ENCODE measurements at places on chromosomes 5 and 9.

DNA sequence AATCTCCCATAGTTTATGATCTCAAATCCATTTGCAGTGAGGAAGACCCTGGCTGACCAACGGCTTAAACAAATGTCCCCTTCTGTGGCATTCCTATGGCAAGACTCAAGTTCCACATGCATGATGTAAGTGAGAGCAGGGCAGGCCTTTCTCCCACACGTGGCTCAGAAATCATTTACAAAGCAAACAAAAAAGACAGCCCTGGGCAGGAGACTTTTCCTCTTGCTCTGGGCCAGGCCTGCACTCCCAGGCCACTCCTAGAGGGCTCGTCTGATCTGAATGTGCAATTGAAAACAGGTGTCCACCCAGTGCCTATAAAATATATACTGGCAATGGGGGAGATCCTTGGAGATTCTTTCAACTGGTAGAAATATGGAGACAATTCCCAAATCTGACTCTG, 123.1 kb downstream of the DMRT2 start:
- no peak for DNase-seq

GRCh38 chr9:6838158-6838557, 80.4 kb downstream of the KDM4C start:
- DNase-seq, result no peak

GRCh38 chr5:132898094-132898493, 24.6 kb downstream of the LEAP2 start:
- DNase-seq, result no peak

GRCh38 chr5:103441523-103441922, 121.1 kb downstream of the NUDT12 start:
- DNase-seq, result no peak

DNA sequence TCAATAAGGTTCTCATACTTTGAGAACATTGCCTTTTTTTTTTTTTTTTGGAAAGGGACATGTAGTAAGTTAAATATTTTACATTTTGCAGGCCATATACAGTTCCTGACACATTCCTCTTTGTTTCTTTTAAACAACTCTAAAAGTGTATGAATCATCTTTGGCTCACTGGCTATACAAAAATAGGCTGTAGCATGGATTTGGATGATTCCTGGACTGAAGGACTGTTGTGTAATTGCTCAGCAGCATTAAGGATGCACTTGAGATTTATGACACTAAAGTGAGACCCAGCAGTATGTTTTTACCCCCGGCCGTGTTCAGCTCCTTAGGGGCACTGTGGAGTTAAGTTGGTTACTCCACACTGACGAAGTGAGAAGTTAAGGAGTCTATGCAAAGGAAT, 41.3 kb downstream of the VPS13A start:
- no peak for DNase-seq

DNA sequence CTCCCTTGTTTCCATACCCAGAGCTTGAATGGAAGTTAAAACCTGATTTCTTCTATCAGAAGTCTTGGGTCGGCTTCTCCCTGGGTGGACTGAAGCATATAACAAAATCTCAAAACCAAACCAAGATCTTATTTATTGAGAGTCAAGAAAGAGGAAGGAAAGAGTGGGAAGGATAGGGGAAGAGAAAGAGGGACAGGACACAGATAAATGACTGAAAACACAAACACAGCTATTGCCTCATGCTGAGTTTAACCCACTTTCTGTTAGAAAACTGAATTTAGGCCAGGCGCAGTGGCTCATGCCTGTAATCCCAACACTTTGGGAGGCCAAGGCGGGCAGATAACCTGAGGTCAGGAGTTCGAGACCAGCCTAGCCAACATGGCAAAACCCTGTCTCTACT, 92.9 kb downstream of the PALM2AKAP2 start:
- no peak for DNase-seq

- no peak for DNase-seq
Measured at GRCh38 chr9:3125602-3126405, 281.9 kb upstream of the PUM3 start.

DNA sequence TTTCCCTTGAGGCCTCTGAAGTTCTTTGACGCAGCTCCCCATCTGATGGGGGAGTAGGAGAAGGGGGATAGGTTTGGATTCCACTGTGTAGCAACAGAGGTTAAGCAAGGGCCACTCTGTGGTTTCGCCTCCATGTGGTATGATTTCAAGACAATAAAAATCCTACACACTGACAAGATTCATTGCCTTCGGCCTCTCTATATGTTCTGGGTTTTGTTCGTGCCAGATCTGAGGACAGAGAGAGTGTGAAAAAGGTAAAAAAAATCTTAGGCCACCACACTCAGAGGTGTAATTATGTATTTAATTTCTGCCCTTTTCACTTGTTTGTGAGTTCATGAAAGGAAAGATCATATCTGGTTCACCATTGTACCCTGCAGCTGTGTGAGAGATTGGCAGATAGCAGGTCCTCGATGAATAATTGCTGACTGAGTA, 715.2 kb upstream of the ZNF608 start:
- no peak for DNase-seq

- peak; percentile 85 for DNase-seq
Measured at GRCh38 chr9:121498150-121498486, 1.5 kb downstream of the GGTA1 start.

- peak; percentile 93 for DNase-seq
Measured at GRCh38 chr9:135992486-135993408, 31.6 kb upstream of the UBAC1 start.

DNA sequence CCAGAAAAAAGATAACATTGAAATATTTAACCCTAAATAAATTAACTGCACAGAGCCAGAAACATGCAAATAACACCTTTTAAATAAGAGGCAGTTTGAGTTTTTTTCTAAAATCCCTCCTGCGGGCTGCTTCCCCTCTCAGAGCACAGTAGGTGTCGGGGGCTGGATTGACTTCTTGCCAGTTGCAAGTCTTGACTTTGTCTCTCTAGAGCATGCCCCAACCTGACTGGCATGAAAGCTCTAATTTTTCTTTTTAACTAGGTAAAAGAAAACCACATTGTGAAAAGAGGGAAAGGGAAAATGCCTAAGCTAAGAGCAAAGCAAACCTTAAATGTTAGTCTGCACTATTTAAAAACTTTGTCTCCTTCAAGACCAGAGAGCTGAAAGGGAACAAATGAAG, 46.4 kb upstream of the DNAH5 start:
- DNase-seq, result no peak

GRCh38 chr9:76896035-76896434, 9.9 kb downstream of the PRUNE2 start:
- no peak for DNase-seq

- no peak for DNase-seq
Measured at GRCh38 chr5:33490071-33490665, 49.4 kb downstream of the TARS1 start.

GRCh38 chr9:5718296-5719032, 89.6 kb downstream of the RIC1 start:
- no peak for DNase-seq

GRCh38 chr9:98101868-98102273, 17.2 kb downstream of the TRIM14 start:
- no peak for DNase-seq

- DNase-seq, result no peak
Measured at GRCh38 chr9:106945727-106946660, 83.0 kb downstream of the ZNF462 start.

- no peak for DNase-seq
Measured at GRCh38 chr5:55502759-55503158, 32.0 kb downstream of the PLPP1 start.

GRCh38 chr5:138714694-138715093, 38.5 kb upstream of the CTNNA1 start:
- DNase-seq, result no peak

DNA sequence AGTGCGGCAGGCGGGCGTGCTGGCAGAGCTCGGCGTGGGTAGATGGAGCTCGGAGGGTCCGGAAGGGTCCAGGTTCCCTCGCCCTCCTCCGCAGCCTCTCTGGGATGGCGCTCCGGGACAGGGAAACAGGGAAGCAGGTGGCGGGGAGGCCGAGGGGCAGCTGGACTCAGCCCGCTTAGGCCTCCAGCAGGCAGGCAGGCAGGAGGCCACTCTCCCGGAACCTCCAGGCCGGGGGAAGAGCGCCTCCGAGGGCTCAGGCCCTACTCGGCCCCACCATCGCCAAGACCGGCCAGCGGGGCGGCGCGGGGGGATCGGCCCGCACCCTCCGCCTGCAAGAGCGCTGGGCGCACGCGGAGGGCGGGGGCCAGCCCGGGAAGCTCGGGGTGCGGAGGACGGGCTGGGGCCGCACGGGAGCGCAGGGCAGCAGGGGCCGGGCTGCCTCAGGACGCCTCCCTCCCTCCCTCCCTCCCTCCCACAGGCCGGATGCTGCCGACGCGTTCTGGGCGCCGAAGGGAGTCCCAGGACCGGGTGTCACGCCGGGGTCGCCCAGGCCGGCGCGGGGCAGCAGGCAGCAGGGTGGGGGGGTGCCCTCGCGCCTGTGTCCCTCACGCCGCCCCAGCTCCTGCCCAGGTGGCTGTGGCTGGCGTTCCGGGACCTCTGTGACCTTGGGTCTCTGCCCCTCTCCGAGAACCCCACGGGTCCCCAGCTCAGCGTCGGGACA, 977 bp downstream of the MGAT4B start:
- DNase-seq, result peak; percentile 72

- DNase-seq, result no peak
Measured at GRCh38 chr5:159058716-159059636, 40.7 kb downstream of the EBF1 start.

DNA sequence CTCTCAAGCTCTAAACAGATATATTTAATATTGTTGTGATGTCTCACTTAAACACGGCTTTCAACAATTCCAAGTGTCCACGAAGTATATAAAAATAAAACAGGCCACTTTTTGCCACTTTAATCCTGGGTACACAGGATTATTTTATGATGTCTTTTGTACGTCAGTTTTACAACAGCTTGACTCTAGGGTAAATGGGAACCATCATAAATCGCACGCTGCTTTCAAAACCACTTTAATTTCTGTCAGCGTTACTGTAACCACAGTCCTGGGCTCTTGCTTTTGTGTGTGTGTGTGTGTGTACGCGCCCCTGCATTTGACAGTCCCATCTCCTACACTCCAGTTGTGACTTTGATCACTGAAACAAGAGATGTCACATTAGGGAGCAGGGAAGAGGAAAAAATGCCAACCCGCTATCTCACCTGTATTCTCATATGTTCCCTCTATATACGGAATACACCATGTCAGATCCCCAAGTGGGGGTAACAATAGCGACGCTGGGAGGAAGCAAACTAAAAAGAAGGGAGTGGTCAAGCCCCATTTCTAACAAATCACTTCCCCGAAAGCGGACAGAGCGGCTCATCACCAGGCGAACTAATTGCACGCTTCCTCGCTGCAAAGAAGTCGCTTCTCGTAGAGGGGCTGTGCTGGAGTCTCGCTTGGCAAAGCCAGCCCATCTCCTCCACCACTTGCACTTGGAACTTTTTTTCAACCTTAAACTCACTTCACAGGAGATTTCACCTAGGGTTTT, 1.2 kb downstream of the BNC2 start:
- DNase-seq, result peak; percentile 43

GRCh38 chr5:142295960-142296860, 28.6 kb downstream of the SPRY4 start:
- no peak for DNase-seq

DNA sequence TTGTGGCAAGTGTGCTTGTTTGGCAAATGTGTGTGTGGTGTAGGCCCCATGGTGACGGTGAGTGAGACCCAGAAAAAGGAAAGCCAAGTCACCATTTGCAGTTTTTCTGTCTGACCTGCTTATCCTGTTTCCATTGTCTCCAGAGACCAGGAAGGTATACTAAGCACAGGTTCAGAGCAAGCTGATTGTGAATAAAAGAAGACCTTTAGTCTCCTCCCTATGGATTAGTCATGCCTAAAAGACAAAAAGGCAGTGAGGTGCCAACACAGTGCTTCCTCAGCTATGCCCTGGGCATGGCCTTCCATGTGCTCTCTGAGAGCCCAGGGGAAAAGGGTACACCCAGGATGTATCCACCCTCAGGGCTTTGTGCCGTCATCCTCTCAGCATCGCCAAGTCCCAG, 49.2 kb upstream of the SHOC1 start:
- DNase-seq, result no peak

DNA sequence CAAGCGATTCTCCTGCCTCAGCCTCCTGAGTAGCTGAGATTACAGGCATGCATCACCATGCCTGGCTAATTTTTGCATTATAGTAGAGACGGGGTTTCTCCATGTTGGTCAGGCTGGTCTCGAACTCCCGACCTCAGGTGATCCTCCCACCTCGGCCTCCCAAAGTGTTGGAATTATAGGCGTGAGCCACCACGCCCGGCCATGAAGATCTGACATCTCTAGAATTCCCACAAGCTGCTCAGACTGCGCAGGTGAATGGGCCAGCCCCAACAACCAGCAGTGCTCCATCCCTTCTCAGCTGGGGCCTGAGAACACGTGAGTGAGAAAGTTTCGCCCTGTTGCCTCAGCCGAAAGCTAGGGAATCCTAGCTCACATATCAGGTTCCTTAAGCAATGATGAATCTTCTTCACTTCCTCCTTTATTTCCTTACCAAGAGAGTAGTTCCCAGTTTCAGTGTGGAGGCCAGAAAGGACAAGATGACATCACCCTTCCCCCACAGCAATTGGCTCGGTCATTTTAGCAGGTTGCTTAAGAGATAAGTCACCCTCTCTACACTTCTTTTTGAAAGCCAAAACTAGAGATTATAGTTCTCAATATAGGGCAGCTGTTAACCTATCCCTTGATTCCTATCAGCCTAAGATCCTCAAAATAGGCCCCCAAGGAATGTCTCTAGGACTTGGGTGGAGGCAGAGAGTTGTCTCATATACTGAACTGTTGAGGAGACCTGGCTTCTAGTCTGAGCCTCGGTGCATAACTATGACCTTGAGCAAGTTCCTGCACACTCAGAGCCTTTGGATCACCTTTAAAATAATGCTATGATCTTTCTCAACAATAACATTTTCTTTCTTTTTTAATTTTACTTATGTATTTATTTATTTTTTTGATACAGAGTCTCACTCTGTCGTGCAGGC, 23.9 kb upstream of the PPP2CA start:
- DNase-seq, result no peak

GRCh38 chr9:94174164-94174563, 84.9 kb upstream of the ZNF169 start:
- DNase-seq, result no peak

GRCh38 chr9:78874061-78874460, 577.1 kb downstream of the PSAT1 start:
- no peak for DNase-seq

GRCh38 chr5:52774005-52774410, 13.7 kb upstream of the ITGA1 start:
- no peak for DNase-seq

- no peak for DNase-seq
Measured at GRCh38 chr9:116327701-116328405, 174.3 kb downstream of the PAPPA start.

- no peak for DNase-seq
Measured at GRCh38 chr5:132296412-132297016, 2.3 kb downstream of the SLC22A4 start.

GRCh38 chr5:21209409-21209808, 1221.4 kb upstream of the CDH18 start:
- no peak for DNase-seq

DNA sequence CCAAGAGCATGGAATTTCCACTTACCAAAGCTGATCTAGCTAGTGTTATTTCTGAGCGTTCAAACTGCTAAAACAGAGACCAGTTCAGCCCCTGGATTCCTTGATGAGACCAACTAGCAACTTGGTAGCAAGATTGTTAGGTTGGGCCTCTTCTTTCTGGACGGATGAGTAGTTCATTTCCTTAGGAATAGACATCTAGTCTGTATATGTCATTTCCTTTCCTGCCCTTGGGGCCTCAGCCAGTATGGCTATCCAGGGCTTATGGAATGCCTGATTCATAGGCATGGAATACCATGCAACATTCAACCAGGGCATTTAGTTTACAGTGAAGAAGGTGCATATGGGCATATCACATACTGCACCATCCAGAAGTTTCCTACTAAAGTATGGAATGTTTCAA, 14.5 kb upstream of the LPAR1 start:
- no peak for DNase-seq

- no peak for DNase-seq
Measured at GRCh38 chr5:88734191-88734640, 148.8 kb downstream of the MEF2C start.
